ENCODE measurements at places on chromosomes 3 and 15.

GRCh38 chr3:157145606-157146322, 14.2 kb downstream of the CCNL1 start:
- DNase-seq, result peak; percentile 52

- no peak for DNase-seq
Measured at GRCh38 chr3:139388821-139389551, 461 bp downstream of the COPB2 start.

DNA sequence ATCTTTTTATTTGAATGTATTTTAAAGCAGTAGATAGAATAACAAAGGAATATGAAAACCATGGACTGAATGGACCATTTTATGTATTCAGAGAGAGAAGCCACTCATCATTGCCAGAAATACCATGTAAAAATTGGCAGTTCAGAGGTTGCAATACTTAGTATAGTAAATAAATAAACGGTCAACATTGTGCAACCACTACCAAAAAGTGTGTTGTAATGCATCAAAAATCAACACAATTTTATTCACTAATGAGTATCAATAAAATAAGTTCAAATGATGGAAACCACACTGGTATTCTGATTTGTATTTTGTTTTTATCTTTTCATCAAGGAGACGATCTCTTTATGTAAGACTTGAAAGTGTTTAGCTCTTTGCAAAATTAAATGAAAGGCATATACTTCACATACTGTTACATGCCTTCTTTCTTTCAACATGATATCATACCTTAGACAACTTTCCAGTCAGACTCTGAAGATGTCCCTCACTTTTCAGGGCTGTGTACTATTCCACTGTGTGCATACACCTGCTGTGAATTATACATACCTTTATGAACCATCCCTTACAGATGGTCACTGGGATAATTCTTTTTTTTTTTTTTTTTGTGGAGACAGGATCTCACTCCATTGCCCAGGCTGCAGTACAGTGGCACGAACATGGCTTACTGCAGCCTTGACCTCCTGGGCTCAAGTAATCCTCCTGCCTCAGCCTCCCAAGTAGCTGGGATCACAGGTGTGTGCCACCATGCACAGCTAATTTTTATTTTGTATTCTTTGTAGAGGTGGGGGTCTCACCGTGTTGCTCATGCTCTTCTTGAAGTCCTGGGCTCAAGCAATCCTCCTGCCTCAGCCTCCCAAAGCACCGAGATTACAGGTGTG, 40.3 kb downstream of the CCK start:
- no peak for DNase-seq

DNA sequence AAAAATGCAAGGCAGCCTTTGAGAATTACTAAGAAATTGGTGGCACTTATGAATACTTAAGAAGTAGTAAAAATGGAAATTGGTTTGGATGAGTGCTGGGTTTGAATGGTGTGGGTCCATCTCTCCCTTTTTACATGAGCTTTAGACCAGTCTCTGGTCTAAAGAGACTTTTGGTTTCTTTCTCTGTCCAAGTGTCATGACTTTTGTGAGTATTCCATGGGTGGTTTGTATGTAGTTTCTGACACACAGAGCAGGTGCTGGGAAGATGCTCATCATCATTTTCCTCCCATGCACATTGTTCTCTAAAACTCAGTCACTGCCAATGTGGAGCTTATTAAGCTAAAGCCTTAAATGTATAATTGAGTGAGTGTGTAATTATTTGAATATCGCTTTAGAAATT, 63.5 kb downstream of the KAT2B start:
- DNase-seq, result no peak

GRCh38 chr15:73677146-73677607, 7.0 kb upstream of the CD276 start:
- DNase-seq, result peak; percentile 73

GRCh38 chr3:51350751-51351150, 34.3 kb upstream of the MANF start:
- no peak for DNase-seq

DNA sequence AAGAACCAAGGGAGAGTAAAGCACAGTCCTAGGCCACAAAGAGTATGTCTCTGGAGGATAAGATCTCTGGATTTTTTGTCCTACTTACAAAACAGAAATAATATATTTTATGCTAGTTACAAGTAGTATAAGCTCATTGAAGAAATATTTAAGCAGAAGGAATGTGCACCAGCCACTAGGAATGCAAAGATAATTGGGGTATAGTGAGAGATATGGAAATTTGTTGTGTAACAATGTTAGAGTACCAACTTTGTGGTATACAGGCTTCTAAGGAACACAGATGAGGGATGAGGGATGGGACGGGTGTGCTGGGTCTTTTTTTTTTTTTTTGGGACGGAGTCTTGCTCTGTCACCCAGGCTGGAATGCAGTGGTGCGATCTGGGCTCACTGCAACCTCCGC, 26.5 kb downstream of the AKAP13 start:
- DNase-seq, result peak; percentile 77

DNA sequence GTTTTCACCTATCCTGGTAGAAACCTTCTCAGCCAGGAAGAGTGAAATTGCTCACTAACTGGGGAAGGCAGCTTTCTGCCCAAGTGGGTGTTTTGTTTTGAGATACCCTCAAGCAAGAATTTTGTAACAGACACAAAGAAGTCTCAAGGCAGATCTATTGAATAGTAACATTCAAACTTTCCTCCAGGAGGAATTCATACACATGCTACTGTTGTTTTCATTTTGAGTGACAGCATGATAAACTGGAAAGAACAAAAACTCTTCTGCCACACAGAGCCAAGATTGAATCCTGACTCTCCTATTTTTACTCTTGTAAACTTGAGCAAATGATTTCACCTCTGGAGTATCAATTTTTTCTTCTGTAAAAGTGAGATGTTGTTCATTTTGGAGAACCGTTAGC, 54.8 kb upstream of the MBNL1 start:
- no peak for DNase-seq

- no peak for DNase-seq
Measured at GRCh38 chr3:122902326-122902725, 107.5 kb downstream of the SLC49A4 start.

DNA sequence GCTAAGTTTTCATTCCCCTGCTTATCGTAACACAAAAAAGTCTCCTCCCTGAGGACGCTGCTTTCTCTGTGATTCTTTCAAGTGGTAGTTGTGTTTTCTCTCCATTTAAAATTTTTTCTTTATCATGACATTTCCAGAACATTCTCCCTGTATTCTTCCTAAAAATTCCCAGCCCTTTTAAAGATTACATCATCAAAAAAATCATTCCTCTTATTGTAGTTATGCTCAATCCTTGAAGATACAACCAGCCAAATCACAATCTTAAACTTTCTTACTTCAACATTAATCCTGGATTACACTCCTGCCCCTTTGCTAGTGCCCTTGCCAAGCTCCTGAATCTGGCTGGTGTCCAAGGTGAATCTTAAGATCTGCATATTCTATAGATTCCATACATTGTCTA, 163.7 kb upstream of the CBLB start:
- DNase-seq, result no peak

GRCh38 chr15:36571301-36571700, 8.1 kb upstream of the CDIN1 start:
- peak; percentile 41 for DNase-seq

- no peak for DNase-seq
Measured at GRCh38 chr15:65937054-65937453, 67.8 kb downstream of the RAB11A start.

- no peak for DNase-seq
Measured at GRCh38 chr15:43854801-43855200, 28.0 kb downstream of the WDR76 start.

- peak; percentile 32 for DNase-seq
Measured at GRCh38 chr3:44106756-44107155, 134.9 kb upstream of the TOPAZ1 start.

DNA sequence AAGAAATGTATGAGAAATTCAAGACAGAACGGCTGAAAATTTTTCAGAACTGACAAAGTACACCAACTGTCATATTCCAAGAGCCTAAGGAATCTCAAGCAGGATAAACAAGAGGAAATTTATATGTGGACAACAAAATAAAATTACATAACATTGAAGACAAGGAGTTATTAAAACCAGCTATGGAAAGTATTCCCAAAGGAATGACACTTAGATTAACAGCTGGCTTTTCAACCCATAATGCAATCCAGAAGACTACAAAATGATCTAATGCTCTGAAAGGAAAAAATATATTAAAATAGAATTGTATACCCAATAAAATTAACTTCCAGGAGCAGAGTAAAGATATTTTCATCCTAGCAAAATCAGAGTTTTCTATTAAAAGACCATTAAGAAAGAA, 132.2 kb upstream of the BNIP2 start:
- DNase-seq, result no peak

DNA sequence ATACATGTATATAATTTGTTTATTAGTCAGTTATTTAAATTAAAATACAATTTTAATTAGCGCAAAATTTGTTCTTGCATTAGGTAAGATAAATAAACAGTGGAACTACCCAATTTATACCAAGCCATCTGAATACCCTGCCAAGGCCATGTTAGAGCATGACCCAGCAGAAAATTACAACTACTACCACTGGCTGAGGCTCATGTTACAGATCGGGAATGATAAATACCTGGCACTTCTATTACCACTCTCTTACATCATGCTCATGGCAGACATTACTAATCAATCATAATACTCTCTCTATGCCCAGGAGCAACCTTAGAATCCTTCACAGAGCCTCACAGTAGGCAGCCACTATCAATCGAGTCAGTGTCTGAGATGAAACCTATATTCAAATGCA, 21.2 kb upstream of the LMOD3 start:
- DNase-seq, result no peak

DNA sequence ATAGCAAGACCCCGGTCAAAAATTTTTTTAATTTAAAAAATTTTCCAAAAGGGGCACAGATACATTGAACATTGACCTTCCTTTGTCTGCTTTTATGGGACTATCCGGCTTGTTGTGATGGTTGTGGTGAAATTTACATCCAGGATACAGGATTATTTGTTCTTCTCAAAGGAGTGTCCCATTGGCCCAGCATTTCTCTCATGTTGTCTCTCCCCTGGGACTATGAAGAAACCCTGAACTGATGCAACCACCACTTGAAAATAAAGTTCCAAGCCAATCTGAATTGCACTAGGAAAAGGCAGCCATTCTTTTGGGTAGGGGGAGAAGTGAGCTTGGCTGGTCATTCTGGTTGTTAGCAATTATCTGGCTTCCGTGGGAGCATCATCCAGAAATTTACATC, 58.4 kb downstream of the PPARG start:
- no peak for DNase-seq

DNA sequence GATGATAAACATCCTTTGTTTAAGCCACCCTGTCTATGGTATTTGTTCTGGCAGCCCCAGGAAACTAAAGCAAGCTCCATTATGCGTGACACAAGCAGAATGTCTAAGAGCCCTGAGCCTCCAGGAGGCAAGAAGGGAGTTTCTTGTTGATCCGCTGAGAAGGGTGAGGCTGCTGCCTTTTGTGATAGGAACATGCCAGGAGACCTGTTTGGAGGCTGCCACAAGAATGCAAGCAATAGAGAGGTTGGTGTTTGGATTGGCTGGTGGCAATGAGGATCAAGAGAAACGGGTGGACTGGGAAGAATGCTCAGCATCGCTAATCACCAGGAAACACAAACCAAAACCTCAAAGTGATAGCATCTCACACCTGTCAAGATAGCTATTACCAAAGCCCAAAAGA, 104.8 kb downstream of the ASB7 start:
- peak; percentile 80 for DNase-seq

GRCh38 chr3:136932978-136933772, 24.6 kb upstream of the IL20RB start:
- no peak for DNase-seq

GRCh38 chr3:104521606-104522336, 844.9 kb upstream of the ALCAM start:
- no peak for DNase-seq

DNA sequence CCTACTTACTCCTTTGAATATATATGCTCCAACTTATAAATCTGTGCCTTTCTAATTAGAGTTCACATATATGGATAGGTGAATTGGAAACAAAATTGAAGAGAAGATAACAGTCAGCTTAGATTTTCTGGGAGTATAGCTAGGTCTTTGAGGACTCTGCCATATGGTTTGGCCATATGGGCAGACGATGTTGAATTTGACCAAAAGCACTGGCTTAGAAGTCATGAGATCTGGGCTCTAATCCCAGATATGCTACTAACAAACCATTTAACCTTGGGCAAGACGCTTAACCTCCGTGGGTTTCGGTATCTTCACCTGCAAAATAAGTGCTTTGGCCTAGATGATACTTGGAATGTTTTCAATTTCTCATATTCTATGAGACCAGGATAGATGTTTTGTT, 154.1 kb downstream of the LSAMP start:
- no peak for DNase-seq

- no peak for DNase-seq
Measured at GRCh38 chr3:5054098-5054497, 68.0 kb upstream of the ARL8B start.

- peak; percentile 93 for DNase-seq
Measured at GRCh38 chr3:138347960-138348753, at the start of gene MRAS. Gene MRAS (plus strand): TSS chr3:138348579. CDS start chr3:138372884, 24,305 bp downstream.

GRCh38 chr3:47227678-47228077, 54.9 kb downstream of the KIF9 start:
- DNase-seq, result no peak

GRCh38 chr15:78740904-78741274, 70.4 kb downstream of the ADAMTS7 start:
- DNase-seq, result no peak

- no peak for DNase-seq
Measured at GRCh38 chr3:114741066-114741465, 406.0 kb downstream of the ZBTB20 start.

- DNase-seq, result peak; percentile 99
Measured at GRCh38 chr3:44338010-44338827, at the start of gene TCAIM. Gene TCAIM (plus strand): TSS chr3:44338766. CDS start chr3:44354783, 16,017 bp downstream.

GRCh38 chr3:50229490-50229889, 6.5 kb upstream of the GNAI2 start:
- DNase-seq, result no peak

DNA sequence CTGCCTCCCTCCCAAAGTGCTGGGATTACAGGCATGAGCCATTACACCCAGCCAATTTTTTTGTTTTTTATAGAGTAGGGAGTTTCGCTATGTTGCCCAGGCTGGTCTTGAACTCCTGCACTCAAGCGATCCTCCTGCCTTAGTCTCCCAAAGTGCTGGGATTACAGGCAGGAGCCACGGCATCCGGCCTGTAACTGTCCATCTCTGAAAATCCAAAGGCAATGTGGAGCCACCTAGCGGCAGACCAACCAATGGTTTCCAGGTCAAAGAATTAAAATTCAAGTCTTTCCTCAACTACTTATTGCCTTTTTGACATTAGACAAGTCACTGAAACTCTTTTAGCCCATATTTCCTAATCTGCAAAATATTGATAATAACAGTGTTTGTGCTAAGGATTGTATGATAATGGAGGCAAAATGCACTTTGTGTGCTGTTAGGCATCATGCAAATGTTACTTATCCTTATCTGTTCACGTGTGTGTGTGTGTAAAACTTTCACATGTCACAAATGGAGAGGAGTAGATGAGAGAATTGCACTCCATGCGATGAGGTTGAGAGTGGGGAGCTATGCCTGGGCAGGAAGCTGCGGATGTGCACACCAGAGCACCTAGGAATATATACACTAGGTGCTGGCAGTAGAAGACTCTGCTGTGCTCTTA, 48.7 kb downstream of the COL8A1 start:
- peak; percentile 74 for DNase-seq

- DNase-seq, result peak; percentile 95
Measured at GRCh38 chr3:39177708-39178332, 14.6 kb downstream of the XIRP1 start.
